ENCODE measurements at places on chromosomes 1 and 21. TPM values are rescaled to one million over a fixed set of nuclear protein-coding genes. Genes with fewer than 3 reads are reported as not detected.

DNA sequence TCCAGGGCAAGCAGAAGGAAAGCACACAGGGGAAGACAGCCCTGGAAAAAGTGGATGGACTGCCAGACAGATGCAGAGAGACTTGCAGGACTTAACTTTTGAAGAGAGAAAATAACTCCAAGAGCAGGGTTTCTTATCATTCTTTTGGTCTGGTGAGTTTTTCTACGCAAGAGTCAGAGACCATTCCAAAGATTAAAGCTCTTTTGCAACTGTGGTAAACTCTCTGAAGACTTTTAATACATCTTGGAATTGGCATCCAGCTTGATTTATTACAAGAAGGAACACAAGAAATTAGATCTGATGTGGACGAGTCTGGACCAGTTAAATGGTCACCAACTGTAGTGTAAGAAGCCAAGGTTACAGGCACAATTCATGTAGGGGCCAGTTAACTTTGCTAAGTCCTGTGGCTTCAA, 153.4 kb downstream of the SIPA1L2 start:
- H3K27me3 ChIP-seq: no peaks in the 10 kb centered on the region
- DNase-seq: no peak
- H3K4me1 ChIP-seq: no peaks in the 10 kb centered on the region
- no peak overlapping the region for H3K27ac ChIP-seq
- no peaks in the 10 kb centered on the region for H3K36me3 ChIP-seq

Gene UBAP2L
- 30.5 TPM for total RNA-seq

DNA sequence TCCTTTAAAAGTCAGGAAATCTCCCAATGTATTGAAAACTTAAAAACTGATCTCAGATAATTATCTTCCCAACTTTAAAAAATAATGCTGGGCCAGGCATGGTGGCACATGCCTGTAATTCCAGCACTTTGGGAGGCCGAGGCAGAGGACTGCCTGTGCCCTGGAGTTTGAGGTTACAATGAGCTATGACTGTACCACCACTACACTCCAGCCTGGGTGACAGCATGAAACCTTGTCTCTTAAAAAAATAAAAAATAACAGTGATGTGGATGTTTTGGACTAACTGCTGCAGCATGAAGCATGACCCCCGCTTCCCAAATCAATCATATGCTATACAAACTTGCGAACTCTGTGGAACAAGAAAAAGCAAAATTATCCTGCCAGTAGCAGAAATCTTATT, 186.3 kb downstream of the RERE start:
- peaks cover 6% of the 10 kb centered on the region for H3K4me1 ChIP-seq
- no peaks in the 10 kb centered on the region for H3K27me3 ChIP-seq
- no peak for DNase-seq

- no peaks in the 10 kb centered on the region for H3K27me3 ChIP-seq
- no peak for DNase-seq
- peaks cover 5% of the 10 kb centered on the region for H3K4me1 ChIP-seq
- H3K4me3 ChIP-seq: no peak overlapping the region
Observed at GRCh38 chr1:224786533-224787250, 142.8 kb upstream of the DNAH14 start.

DNA sequence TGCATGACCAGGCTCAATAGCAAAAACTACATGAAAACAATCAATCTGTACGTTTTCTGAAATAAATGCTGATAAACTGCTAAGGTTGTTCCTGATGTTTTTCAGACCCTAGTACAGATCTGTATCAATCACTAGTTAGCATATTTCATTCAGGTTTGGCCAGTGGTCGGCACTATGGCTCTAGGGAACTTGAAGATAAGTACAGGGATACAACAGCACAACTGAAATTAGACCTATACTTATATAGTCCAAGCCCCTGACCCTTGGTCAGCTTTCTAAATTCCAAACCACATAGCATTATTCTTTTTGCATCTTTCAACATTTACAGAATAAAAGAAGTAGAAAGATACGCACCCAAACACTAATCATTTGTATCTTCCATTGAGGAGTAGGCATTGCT, 142.7 kb downstream of the PLPPR4 start:
- H3K36me3 ChIP-seq: no peaks in the 10 kb centered on the region
- no peak for DNase-seq
- H3K27ac ChIP-seq: no peak overlapping the region
- H3K4me1 ChIP-seq: no peaks in the 10 kb centered on the region
- no peaks in the 10 kb centered on the region for H3K27me3 ChIP-seq

GRCh38 chr1:174839211-174839610, 160.5 kb upstream of the CACYBP start:
- DNase-seq: no peak
- H3K27me3 ChIP-seq: no peaks in the 10 kb centered on the region
- no peak overlapping the region for H3K27ac ChIP-seq
- H3K36me3 ChIP-seq: no peaks in the 10 kb centered on the region
- H3K4me3 ChIP-seq: no peak overlapping the region

Gene AP4B1
- total RNA-seq: 20.0 TPM
